H9 (cell line): ENCODE measurements at places on chromosomes 3 and 15. TPM values are rescaled to one million over a fixed set of nuclear protein-coding genes. Genes with fewer than 3 reads are reported as not detected.

The CLDN16 gene
- total RNA-seq = not detected in 2 replicates

DNA sequence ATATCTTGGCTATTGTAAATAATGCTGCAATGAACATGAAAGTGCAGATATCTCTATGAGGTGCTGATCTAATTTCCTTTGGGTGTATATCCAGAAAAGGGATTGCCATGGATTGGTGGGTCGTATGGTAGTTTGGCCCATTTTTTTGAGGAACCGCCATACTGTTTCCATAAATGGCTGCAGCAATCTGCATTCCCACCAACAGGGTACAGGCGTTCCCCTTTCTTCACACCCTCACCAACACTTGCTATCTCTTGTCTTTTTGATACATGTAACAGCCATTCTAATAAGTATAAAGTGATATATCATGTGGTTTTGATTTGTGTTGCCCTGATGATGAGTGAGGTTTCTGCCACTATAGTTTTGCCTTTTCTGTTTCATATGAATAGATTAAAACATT is 146.7 kb downstream of the NR2F2 start:
- no peak overlapping the region for H3K27ac ChIP-seq
- no peak for DNase-seq
- no peaks in the 10 kb centered on the region for H3K4me1 ChIP-seq
- H3K27me3 ChIP-seq = no peaks in the 10 kb centered on the region
- H3K36me3 ChIP-seq = no peaks in the 10 kb centered on the region

DNA sequence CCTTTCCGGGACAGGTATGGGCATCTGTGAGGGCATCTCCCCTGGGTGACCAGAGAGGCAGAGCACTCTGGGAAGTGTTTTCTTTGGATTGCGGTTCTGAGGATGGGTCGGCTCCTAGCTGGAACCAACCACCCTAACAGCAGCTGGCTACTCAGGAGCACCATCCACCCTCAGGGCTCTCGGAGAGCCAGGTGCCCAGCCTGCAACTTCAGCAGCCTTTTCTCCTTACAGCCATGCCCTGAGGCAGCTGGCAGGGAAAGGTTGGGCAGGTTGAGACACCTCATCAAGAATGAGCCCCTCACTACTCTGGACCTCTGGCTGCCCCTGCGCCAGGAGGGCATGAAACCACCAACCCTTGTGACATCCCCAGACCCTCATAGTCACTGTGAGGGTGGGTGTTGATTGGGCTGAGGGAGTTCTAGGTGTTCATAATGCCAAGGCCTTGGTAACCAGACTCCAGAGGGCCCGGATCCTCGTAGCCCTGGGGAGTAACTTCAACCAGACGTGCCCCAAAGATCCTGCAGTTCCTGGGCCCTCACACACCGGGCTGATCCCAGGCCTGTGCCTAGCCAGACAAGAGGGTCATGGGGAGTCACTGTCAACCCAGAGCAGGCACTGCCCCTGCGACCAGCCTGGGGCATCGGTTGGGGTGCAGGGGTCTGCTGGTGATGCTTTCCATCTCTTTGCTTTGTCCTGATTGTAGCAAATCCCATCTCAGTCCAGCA is 114.4 kb upstream of the ABHD17C start:
- peak; percentile 20 for DNase-seq
- H3K27ac ChIP-seq = no peak overlapping the region
- peaks cover 7% of the 10 kb centered on the region for H3K36me3 ChIP-seq
- no peak overlapping the region; the same call in 2 of the 3 replicates for H3K4me3 ChIP-seq

GRCh38 chr3:48553361-48553760 is 3.2 kb downstream of the PFKFB4 start:
- H3K4me1 ChIP-seq = peaks cover 9% of the 10 kb centered on the region; the same call in 1 of the 2 replicates
- H3K36me3 ChIP-seq = peaks cover 9% of the 10 kb centered on the region; the same call in 2 of the 3 replicates
- H3K27ac ChIP-seq = no peak overlapping the region
- H3K4me3 ChIP-seq = no peak overlapping the region
- no peak for DNase-seq
- H3K27me3 ChIP-seq = no peaks in the 10 kb centered on the region

GRCh38 chr3:190532731-190533203 is 18.9 kb downstream of the IL1RAP start:
- H3K36me3 ChIP-seq = no peaks in the 10 kb centered on the region
- DNase-seq = no peak
- no peak overlapping the region for H3K4me3 ChIP-seq
- no peaks in the 10 kb centered on the region for H3K4me1 ChIP-seq
- H3K27me3 ChIP-seq = no peaks in the 10 kb centered on the region; the same call in 1 of the 2 replicates
- H3K27ac ChIP-seq = no peak overlapping the region

The ZNF774 gene
- total RNA-seq = 1.0 and 2.5 TPM in 2 replicates
